ENCODE measurements at places on chromosomes 4 and X. TPM values are rescaled to one million over a fixed set of nuclear protein-coding genes. Genes with fewer than 3 reads are reported as not detected.

The PCYT1B gene
- 5.3 TPM for polyA plus RNA-seq

The SPARCL1 gene
- 353 TPM for polyA plus RNA-seq

GRCh38 chrX:25344161-25344936 is 328.6 kb upstream of the ARX start:
- DNase-seq = no peak

The RAB9B gene
- polyA plus RNA-seq = 3.6 TPM

- DNase-seq = no peak
These were observed 43.6 kb upstream of the UPRT start for GRCh38 chrX:75230296-75230695.

- no peak for DNase-seq
These were observed 975.9 kb downstream of the STIM2 start for GRCh38 chr4:27836523-27836922.

GRCh38 chrX:65643531-65644052 is 23.9 kb upstream of the MSN start:
- DNase-seq = no peak

DNA sequence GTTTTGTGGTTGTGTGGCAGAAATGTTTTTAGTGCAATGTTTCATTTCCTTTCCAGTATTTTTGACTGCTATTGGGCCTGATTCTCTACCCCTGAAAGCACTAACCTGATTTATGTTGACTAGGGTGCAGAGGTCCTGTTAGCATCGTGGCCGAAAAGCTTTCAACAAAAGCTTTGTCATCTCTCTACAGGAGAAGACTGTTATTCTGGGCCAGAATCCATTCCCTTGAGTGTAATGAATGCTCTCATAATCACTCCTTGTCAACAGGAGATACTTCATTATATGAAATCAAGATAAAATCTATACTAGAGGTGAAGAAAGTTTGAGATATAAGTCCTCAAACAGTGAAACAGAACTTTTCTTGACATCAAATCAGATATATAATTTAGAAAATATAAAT is 195.5 kb downstream of the ZNF330 start:
- DNase-seq = no peak

The SEPTIN6 gene
- 26.7 TPM for polyA plus RNA-seq

GRCh38 chrX:73182502-73183114 is 32.0 kb downstream of the NAP1L2 start:
- no peak for DNase-seq

The FGF5 gene
- not detected for polyA plus RNA-seq

GRCh38 chr4:143307531-143307930 is 29.1 kb upstream of the GAB1 start:
- no peak for DNase-seq

The TLR2 gene
- polyA plus RNA-seq = 30.8 TPM

Data from right lung (tissue), 10 donors.